ENCODE measurements at places on chromosomes 4 and X.

GRCh38 chr4:77434299-77435092 is 171.1 kb upstream of the CXCL13 start:
- peak; percentile 19 for DNase-seq

GRCh38 chr4:156756118-156756517 is 215.5 kb downstream of the PDGFC start:
- DNase-seq, result no peak

- no peak for DNase-seq
Observed at GRCh38 chrX:131791608-131792355, 231.3 kb upstream of the STK26 start.

- DNase-seq, result no peak
Observed at GRCh38 chr4:56389558-56389957, 2.3 kb upstream of the AASDH start.

GRCh38 chr4:8202108-8203051 is 3.3 kb downstream of the SH3TC1 start:
- no peak for DNase-seq

GRCh38 chrX:643241-643595 is 12.6 kb downstream of the SHOX start:
- no peak for DNase-seq

GRCh38 chrX:110532581-110532931 is 173.9 kb downstream of the RTL9 start:
- no peak for DNase-seq

- no peak for DNase-seq
Observed at GRCh38 chr4:2261853-2262144, at the start of gene MXD4. Gene MXD4 (minus strand): TSS chr4:2262109. CDS start chr4:2261980, 129 bp downstream.

- peak; percentile 28 for DNase-seq
Observed at GRCh38 chr4:38663090-38663800, 754 bp upstream of the KLF3 start.

GRCh38 chr4:42280327-42281095 is 116.8 kb upstream of the SHISA3 start:
- DNase-seq, result peak; percentile 23

DNA sequence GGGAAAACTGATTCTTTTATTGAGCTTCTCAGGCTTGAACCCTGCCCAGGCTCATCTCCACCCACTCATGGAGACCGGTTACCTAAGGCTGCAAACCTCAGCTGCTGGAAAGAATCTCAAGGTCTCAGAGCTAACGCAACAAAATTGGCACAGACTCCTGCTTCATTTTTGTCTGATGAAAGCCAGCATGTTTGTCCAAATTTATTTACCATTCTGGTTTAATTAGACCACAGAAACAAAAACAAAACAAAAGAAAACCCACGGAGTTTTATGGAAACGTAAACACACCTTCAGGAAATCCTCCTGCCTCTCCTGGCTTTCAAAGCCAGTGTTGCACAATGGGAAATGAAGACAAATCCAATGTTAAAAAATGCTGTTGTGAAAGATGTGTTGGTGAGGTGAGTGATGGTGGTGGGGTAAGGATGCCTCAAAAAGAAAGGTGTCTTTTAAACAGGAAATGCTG is 56.4 kb upstream of the PDLIM3 start:
- no peak for DNase-seq

DNA sequence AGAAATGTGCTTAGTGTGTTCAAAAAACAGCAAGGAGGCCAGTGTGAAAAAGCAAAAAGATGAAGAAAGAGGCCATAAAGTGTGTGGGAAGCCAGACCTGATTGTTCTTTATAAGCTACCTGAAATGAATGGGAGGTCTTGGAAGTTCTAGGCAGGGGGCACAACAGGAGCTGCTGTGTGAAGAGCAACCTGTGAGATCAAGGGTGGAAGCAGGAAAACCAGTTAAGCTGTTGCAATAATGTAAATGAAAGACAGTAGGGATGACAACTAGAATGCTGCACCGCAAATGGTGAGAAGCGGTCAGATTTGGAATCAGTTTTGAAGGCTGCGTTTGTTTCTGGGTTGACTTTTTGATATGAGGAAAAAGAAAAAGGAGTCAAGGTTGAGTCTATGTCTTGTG is 123.5 kb downstream of the TMEM144 start:
- DNase-seq, result no peak

DNA sequence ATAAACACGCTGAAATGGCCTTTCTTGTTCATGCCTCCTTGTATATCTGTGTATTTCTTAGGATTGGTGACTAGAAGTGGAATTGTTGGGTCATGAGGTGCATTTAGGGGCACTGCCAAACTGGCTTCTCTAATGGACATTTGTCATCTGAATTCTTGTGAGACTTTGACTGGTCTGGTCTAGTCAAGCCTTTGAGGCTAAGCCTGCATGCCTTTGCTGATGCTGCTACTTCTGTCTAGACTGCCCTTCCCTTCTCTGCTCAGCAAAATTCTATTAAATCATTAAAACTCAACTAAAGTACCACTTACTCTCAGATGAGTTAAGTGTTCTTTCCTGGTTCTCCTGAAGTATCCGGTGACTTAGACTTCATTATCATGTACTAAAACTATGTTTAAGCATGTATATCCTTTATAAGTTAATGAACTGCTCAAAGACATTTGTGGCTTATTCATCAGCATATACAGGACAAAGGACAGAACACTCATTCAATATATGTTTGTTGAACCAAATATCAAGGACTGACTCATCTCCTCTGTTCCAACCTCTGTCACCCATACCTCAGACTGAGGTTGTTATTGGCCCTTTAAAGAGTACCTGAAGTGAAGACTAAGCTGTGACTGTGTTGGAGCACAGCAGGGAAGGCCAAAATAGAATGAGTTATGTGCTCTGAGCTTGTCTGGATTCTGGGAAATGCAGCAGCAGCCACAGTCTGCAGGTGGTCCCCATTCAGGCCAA is 9.0 kb downstream of the TCEAL1 start:
- DNase-seq, result no peak

DNA sequence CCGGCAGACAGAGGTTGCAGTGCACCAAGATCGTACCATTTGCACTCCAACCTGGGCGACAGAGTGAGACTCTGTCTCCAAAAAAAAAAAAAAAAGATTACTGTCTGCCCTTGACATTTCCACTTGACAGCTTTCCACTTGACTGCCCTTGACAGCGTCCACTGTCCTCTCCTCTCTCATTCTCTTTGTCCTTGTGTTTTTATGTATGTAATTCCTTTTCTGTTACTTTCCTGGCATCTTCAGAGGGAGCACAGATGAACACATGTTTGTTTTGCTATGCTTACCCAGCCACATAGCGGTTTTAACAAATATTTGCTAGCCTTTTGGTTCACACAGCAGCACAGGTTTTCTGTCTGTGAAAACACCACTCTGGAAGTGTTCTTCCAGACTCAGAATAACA is 26.2 kb downstream of the SYAP1 start:
- no peak for DNase-seq

DNA sequence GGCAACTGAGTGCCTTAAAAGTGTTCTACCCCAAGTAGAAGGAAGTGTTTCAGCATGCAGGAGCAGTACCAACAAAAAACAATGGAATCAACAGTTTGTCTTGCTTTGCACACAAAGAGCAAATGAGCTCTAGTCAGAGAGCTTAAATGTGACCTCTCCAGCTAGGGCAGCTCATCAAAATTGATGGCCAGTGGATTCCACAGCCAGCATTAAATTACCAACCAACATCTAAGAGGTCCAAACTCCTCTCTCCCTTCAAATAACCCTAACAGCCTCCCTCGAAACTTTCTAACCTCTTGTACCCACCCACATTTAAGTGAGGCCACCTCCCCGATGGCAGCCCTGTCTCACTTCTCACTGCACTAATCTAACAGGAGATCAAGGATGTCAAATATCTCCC is 219.9 kb downstream of the CHIC2 start:
- no peak for DNase-seq

GRCh38 chr4:98993419-98994071 is 2.0 kb upstream of the METAP1 start:
- no peak for DNase-seq

DNA sequence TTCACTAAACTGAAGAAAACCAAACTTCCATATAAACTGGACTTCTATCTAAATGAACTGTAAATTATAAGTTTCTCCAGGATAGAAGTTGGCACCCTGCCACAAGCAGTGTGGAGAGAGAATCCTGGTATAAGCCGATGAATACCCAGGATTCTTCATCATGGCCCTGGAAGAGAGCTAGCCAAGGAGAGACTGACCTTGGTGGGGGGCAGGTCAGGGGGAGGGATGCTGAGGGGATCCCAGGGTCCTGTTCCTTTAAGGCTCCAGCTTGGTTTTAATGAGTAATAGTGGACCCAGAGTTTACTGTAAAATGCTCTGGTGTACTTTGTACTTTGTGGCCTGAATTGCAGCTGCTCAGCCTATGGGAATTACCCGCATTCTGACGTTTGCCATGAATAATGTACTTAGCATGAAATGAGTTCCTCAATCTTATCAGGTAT is 16.9 kb downstream of the RASSF6 start:
- no peak for DNase-seq

DNA sequence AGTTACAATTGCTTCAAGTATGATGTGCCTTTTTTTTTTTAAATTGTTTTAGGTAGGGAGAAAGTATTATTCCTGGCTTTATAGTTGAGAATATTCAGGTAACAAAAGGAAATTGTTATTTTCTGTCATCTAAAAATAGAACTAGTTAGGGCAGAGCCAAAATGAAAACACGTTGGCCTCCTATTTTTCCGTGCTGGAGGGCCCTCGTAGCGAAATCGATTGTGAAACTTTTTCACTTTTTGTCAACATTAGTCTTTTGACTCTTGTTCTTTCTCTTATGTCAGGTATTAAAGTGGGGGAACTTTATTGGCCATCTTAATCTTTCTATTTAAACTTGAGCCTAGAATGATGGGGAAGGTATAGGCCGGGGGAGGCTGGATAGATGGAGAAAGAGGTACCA is 104.9 kb downstream of the ARHGAP10 start:
- DNase-seq, result no peak

- DNase-seq, result no peak
Observed at GRCh38 chr4:8081621-8082516, 76.7 kb downstream of the ABLIM2 start.

Measured in cerebellar cortex (tissue), 1 donor.